ENCODE measurements at places on chromosomes 6 and 20. TPM values are rescaled to one million over a fixed set of nuclear protein-coding genes. Genes with fewer than 3 reads are reported as not detected.

DNA sequence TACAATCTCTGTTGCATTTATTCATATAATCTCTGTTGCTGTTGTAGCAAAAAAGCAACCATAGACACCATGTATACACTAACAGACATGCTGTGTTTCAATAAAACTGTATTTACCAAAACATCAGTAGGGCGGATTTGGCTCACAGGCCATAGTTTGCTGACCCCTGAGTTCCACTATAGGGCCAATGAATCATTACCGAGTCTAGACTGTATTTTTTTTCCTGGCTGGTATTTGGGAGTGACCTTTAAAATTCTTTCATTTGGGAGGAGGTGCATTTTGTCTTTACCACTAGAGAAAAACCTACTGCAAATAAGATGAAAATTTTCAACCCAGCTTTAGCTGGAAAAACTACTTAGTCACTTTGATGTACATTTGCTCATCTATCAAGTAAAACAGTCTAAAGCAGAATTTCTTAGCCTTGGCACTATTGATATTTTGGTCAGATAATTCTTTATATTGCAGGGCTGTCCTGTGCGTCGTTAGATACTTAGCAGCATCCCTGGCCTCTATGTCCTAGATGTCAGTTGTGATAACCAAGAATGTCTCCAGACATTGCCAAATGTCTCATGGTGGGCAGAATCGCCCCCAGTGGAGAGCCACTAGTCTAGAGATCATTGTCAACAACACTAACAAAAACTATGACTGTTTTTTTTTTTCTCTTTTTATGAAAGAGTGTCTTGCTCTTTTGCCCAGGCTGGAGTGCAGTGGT lies 39.5 kb downstream of the DCBLD1 start:
- DNase-seq = no peak

DNA sequence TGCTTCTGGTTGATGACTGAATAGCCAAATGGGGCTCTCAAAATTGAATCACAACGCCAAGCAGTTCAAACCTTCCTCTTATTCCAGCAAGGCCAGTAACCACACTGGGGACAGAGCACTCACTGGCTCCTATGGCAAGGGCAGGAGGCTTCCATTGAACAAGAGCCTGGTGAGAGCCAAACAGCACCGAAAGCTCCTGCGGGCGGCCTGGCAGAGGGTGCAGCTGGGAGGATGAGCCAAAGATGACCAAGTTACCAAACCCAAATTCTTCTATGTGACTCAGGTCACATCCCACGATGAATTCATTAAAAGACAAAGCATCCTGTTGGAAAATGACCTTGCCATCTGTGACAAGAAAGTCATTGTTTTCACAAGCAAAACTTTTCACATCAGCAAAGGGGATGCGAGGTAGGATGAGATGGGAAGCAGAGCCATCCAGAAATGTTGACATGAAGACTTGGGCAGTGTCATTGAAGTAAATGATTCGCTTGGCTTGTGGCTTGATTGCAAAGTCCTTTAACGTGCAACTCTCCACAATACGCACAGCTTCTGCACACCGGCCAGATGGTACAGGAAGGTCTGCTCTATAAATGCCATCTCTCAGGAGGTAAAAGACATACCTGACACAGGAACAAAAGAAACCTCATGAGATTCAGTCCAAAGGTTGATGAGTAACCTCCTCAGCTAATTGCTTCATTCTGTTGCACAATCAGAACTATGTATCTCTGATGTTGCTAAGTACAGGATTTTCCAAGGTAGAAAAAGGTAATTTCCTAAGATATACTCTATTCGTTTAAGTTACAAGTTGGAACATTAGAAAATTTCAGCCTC lies 36.3 kb downstream of the ROS1 start:
- DNase-seq = peak; percentile 90

- no peak for DNase-seq
Observed at GRCh38 chr20:5893052-5893451, 57.3 kb downstream of the TRMT6 start.

DNA sequence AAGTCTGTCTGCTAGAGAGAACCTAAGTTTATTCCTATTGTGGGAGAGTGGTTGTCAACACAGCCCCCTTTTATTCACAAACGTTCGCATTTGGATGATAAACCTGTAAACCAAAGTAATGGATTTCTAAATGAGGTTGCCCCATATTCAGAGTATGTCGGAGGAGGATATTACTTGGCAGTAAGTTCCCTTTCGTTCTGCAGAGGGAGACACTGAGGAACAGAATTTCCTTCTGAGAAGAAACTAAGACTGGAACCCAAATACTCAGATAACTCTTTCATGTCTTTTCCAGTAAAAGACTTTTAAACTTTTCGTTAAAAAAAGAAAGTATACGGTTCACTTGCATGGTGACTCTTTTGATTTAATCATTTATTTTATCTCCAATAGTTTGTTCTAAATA lies 754.6 kb upstream of the MMS22L start:
- DNase-seq = no peak

GRCh38 chr6:13413900-13414555 lies 73.4 kb downstream of the GFOD1 start:
- no peak for DNase-seq

DNA sequence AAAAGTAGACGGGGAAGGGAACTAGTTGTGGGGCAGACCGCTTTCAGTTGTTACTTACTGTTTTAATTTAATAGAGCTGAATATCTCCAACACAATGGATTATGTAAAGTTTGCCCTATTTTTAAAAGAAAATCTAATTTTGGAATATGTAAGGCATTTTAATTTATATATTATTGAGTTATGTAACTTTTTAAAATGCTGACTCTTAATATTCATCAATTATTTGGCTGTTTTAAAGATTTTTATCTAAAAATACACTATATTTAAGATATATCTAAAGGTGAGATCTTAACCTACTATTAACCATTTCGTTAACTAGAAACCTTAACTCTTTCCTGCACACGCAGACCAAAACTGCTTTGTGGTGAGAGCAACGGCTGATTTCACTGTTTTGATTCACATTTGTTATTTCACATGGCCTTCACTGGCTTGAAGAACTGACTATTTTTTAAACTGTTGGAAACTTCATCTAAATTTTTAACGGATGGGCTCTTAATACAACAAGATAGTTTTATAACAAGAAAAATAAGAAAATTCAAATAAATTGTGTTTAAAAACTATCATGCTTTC lies 87.9 kb downstream of the HUS1B start:
- DNase-seq = no peak

GRCh38 chr20:12053353-12053752 lies 135.7 kb downstream of the BTBD3 start:
- DNase-seq = peak; percentile 64

GRCh38 chr20:48750376-48750775 lies 77.4 kb downstream of the PREX1 start:
- DNase-seq = no peak

DNA sequence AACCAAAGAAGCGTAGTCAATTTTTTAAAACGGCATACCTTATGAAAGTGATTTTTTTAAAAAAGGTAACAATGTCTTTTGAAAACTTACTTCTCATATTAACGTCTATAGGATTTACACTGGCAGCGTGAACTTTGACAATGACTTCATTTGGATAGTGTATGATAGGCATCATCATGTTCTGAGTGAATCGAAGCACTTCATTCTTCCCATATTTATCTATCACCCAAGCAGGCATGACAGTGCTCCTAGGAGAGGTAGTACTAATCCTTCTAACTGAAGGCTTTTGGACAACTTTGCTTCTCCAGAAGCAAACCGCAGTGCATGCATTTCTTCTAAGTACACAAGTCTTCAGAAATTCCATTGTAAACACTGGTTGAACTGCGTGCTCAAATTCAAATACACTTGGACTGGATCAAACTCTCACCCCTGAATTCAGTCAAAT lies 618 bp downstream of the RTN4IP1 start:
- no peak for DNase-seq

- DNase-seq = no peak
Observed at GRCh38 chr6:42255050-42255449, 37.4 kb upstream of the MRPS10 start.

DNA sequence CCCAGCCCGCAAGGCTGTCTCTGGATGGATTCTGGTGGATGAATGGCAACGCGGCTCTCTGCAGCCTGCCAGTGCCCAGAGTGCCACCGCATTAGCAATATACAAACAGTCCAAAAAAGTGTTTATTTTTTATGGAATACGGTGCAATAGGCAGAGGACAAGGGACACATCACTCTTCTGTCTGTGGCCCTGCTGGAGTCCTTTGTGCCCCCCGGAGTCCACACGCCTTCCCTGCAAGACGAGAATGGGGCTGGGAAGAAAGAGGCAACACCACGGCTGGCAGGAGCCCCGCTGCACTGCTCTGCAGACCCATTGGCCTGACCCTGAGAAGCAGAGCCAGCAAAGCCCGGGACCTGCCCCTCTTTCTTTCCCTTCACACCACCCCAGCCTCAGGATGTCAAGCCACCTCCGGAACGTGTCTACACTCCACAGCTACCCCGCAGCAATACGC lies 196.3 kb downstream of the SYNDIG1 start:
- no peak for DNase-seq

DNA sequence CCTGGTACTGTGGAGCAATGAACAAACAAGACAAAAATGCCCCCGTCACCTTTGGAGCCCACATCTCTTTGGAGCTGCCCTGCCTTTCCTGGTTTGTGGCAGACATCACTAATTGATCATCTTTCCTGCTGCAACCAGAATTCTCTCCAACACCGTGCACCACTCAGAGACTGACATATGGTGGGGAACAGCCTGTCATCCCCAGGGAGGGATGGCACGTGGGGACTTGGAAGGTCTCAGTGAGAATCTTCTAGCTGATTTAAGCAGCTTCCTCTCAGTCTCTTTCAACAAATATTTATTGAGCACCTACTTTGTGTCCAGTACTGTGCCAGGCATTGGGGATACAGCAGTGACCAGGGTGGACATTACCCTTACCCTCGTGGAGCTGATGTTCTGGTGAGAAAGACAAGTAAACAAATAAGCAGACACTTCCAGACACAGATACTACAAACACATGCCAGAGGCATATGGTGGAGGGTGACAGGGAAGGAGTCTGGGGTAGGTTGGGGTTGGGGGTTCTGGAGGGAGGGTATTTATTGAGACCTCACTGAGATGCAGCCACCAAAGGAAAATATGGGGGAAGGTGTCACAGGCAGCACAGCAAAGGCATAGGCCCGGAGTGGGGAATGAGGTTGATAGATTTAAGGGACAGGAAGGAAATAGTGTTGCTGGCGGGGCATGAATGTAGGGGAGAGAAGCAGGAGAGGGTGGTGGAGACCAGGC lies 82.3 kb downstream of the CEBPB start:
- DNase-seq = no peak

GRCh38 chr20:41717483-41717882 lies 99.3 kb upstream of the CHD6 start:
- peak; percentile 30 for DNase-seq

DNA sequence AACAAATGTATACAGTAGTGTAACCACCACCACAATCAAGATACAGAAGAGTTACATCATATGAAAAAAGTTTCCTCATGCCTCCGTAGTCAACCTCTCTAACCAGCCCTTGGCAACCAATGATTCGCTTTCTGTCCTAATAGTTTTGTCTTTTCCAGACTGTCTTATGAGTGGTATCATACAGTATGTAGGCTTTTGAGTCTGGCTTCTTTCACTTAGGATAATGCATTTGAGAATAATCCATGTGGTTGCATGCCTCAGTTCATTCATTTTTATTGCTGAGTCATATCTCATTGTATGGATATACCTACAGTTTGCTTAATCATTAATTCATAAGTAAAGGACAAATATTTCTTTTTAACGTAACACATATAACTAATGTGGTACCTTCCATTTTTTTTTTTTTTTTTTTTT lies 86.4 kb upstream of the RIPOR2 start:
- DNase-seq = no peak

- DNase-seq = peak; percentile 77
Observed at GRCh38 chr6:80454197-80454596, 347.7 kb downstream of the BCKDHB start.

GRCh38 chr6:72287801-72288200 lies 334.1 kb upstream of the KCNQ5 start:
- DNase-seq = no peak

- no peak for DNase-seq
Observed at GRCh38 chr6:117573006-117573680, 29.2 kb downstream of the GOPC start.

- DNase-seq = no peak
Observed at GRCh38 chr20:17657898-17658647, 24.0 kb downstream of the RRBP1 start.

DNA sequence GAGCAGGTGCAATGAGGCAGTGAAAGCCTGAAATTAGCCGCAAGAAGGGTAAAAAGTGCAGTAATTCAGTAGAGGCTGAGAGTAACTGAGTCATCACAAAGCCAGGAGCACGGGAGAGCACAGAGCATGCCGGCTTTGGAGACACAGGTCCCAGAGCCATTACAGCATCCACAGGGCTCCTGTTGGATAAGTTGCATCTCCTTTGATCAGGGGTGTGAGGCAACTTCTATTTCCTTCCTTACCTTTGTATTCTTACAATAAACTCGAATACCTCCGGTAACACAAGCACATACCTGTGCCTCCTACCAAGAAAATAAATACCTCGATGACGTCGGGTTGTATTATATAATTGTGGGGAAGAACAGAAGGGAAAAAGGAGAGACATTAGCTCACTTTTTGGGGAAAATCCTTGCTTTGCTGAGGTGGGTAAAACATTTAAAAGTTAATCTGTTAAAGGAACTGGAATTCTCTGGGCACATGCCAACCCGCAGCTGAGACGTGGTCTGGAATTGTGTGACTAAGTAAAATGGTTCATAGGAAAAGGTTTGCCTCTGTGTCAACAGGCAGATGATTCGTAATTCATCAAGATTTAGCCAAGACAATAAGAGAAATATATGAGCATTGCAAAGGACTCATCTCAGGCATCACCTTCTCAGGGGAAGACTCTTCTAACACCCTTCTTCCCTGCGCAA lies 360.7 kb upstream of the ZFP64 start:
- DNase-seq = peak; percentile 9

DNA sequence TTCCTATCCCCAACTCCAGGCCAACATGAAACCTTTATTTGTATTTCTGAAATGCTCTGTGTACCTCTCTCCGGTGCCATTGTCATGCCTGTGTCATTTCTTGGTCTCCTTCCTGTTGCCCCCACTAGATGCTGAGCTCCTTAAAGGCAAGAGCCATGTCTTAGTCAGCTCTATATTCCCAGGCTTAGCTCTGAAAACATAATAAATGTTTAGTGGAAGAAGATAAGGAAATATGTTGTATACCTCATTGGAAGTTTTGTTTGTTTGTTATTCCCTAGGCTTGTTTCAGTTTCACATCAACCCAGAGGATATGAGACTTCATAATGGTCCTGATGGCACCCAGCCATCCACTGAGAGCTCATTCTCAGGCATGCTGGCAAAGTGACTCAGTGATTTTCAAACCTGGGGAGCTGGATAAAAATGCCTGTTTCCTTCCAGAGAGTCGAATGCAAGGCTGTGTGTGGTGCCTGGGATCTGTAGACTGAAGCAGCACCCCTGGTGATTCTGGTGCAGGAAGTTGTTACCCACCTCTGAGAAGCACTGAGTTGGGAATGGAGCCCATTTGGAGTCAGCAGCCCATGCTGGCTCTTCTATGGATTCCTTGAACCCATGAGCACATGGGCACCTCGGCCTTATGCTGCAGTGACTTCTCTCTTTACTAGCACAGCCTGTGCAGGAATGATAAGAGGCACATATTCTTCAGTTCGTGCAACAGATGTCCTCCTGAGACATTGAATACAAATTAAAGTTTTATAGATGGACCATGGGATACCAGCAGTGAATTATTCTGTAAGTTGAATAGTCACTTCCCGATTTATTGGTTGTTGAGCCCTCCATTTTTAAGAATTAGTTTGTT lies 205.2 kb downstream of the FARS2 start:
- DNase-seq = peak; percentile 44

LST1 gene
- total RNA-seq = not detected

ID4 gene
- not detected for total RNA-seq

PROCR gene
- 34.6 TPM for total RNA-seq

SIRPA gene
- total RNA-seq = 23.6 TPM

HLA-DQB1 gene
- total RNA-seq = not detected

F13A1 gene
- 0.65 TPM for total RNA-seq

ZBP1 gene
- total RNA-seq = not detected

PPP1R3G gene
- 0.07 TPM for total RNA-seq
